ENCODE measurements at places on chromosomes 6 and 20. TPM values are rescaled to one million over a fixed set of nuclear protein-coding genes. Genes with fewer than 3 reads are reported as not detected.

PRR18 gene
- not detected for total RNA-seq

PAX1 gene
- total RNA-seq, result not detected

PACSIN1 gene
- total RNA-seq, result not detected

FAM184A gene
- total RNA-seq, result 1.8 TPM

DNAH8 gene
- total RNA-seq, result not detected

DNA sequence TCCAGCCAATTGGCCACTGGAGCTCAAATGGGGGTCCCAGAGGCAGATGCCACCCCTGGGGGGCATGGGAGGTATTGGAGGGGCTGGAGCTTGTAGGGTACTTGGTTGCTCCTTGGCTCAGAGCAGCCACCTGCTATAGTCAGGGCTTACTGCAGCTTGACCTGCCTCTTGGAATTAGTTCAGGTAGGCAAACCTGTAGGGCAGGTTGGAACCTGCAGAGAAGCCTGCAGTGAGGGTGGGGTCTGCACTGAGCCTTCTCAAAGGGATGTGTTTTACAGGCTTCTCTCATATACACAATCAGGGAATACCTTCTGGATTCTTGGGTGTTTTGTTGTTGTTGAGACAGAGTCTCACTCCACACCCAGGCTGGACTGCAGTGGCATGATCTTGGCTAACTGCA is 94.2 kb upstream of the MYL9 start:
- H3K36me3 ChIP-seq, result no peaks in the 10 kb centered on the region
- H3K27me3 ChIP-seq, result no peaks in the 10 kb centered on the region
- DNase-seq, result no peak

GRCh38 chr20:36501367-36502006 is 39.8 kb upstream of the MYL9 start:
- no peak overlapping the region for H3K27ac ChIP-seq
- no peak for DNase-seq
- H3K36me3 ChIP-seq, result no peaks in the 10 kb centered on the region
- H3K4me1 ChIP-seq, result no peaks in the 10 kb centered on the region
- H3K4me3 ChIP-seq, result no peak overlapping the region

DNA sequence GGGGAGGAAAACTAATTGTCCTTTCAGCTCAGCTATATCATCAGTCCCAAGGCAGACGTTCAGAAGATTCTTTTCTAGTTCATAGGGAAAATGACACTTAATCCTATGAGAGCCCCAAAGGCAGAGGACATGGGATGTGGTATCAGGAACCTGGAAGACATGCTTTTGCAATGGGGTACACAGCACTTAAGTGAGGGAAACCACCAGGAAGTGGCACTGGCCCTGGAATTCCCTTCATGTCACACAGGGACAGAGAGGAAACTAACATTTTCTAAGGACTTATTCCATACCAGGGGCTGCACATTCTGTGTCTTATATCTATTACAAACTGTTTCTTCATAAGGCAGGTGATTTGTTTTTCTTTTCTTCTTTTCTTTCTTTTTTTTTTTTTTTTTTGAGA is 28.2 kb downstream of the VPS52 start:
- H3K36me3 ChIP-seq, result no peaks in the 10 kb centered on the region
- H3K27ac ChIP-seq, result no peak overlapping the region
- H3K27me3 ChIP-seq, result no peaks in the 10 kb centered on the region
- no peaks in the 10 kb centered on the region for H3K4me1 ChIP-seq

GRCh38 chr20:3404402-3404801 is 3.1 kb downstream of the DNAAF9 start:
- no peak overlapping the region for H3K27ac ChIP-seq
- no peaks in the 10 kb centered on the region for H3K4me1 ChIP-seq
- no peaks in the 10 kb centered on the region for H3K36me3 ChIP-seq
- no peak for DNase-seq
- no peak overlapping the region for H3K4me3 ChIP-seq
- no peaks in the 10 kb centered on the region for H3K27me3 ChIP-seq

DNA sequence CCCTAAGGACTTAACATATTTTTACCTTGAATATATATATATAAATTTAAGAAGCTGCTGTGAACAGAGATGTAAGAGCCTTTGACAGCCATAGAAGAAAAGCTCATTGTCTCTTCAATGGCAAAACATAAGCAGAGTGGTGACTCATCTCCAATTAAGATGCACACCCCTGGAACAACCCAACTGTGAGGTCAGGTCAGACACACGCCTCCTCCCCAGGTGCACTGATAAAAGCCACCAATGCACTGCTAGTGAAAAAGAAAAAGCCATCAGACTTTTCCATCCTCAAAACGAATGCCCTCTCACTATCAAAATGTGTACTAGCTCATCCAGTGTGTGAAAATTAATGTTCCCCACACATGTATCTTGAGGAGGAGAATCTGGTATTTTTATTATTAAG is 100.1 kb downstream of the SMLR1 start:
- no peaks in the 10 kb centered on the region for H3K4me1 ChIP-seq
- no peak overlapping the region for H3K27ac ChIP-seq
- no peaks in the 10 kb centered on the region for H3K27me3 ChIP-seq
- no peak for DNase-seq
- H3K36me3 ChIP-seq, result no peaks in the 10 kb centered on the region

DNA sequence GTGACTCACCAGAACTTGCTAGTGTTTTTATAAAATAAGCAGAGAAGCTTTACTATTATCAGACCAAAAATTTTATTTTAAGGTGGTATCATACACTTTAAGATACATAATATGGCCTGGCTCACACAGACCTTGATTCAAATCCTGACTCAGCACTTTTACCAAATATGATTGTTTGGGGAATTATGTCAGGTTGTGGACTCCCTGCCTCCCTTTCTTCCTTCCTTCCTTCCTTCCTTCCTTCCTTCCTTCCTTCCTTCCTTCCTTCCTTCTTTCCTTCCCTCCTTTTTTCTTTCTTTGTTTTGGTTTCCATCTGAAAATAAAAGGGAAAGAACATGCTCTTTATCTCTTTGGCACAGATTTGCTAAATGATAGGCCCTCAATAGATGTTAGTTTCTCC is 186.0 kb upstream of the MMS22L start:
- H3K27me3 ChIP-seq, result no peaks in the 10 kb centered on the region
- H3K4me3 ChIP-seq, result no peak overlapping the region
- no peak overlapping the region for H3K27ac ChIP-seq
- H3K4me1 ChIP-seq, result no peaks in the 10 kb centered on the region
- no peak for DNase-seq

DNA sequence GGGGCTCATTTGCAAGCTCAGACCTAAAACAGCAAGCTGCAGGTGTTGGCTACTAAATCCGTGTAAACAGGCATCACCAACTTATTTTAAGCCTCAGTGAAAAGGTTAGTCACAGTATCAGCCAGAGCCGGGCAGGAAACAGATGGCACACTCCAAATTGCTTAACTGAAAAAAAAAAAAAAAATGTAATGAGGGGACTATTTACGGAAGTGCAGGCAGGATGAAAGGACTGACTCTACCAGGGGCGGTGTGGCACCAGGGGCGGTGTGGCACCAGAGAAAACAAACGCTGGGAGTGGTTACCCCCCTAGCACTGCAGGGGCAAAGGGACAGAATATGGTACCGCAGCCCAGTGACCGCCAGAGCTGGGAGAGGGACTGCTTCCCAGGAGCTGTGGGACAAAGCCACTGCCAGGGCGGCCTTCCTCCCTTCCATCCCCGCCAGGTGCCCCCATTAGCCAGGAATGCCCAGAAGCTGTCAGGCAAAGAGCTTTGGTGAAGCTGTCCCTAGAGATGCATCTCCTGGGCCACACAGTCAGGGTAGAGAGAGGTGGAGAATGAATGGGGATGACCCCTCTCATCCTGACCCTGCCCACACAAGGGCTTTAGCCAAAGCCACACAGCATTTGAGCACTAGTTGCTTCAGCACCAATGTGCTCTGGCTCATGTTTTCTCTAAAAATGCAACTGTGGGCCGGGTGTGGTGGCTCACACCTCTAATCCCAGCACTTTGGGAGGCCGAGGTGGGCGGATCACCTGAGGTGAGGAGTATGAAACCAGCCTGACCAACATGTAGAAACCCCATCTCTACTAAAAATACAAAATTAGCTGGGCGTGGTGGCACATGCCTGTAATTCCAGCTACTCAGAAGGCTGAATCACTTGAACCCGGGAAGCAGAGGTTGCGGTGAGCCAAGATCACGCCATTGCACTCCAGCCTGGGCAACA is 39.6 kb upstream of the GFOD1 start:
- H3K4me1 ChIP-seq, result no peaks in the 10 kb centered on the region
- H3K27me3 ChIP-seq, result no peaks in the 10 kb centered on the region
- peak; percentile 43 for DNase-seq
- H3K36me3 ChIP-seq, result no peaks in the 10 kb centered on the region

DNA sequence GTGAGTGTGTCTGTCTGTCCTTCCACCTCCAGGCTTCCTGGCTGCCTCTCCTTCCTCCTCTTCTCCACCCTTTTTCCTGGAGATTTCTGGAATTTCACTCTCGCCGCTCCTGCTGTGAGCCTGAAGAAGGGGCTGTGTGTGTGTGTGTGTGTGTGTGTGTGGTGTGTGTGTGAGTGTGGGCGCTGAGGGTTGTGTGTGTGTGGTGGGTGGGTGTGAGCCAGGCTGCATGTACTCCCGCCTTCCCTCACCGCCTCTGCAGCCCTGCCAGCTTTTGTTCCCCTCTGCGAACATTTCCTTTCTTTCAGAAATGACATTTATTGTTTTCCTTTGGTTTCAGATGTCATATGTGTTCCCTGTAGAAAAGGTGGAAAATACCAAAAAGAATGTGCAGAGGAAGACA is 76.0 kb downstream of the SRC start:
- H3K27me3 ChIP-seq, result no peaks in the 10 kb centered on the region
- DNase-seq, result no peak
- H3K4me3 ChIP-seq, result no peak overlapping the region

GRCh38 chr6:32074996-32075532 is 34.1 kb downstream of the TNXB start:
- H3K36me3 ChIP-seq, result no peaks in the 10 kb centered on the region
- H3K4me3 ChIP-seq, result no peak overlapping the region
- no peaks in the 10 kb centered on the region for H3K4me1 ChIP-seq

DNA sequence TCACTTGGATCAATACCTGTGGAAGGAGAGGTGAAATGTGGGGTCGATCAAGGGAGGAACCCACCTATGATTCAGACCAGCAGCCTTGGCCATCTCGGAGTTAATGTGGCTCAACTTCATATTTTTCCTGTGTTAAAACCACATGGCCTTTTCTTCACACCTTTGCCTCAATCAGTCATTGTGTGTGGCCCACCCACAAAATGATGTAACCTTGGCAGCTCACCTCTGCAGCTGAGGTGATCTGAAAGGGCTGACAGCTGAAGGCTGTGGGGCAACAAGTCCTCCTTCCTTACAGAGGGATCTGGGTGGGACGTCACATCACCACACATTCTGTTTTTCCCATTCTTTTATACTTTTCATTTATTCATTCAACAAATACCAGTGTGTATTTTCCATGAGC is 357.1 kb upstream of the HSF2 start:
- peak overlapping the region; percentile 70 for H3K27ac ChIP-seq
- H3K36me3 ChIP-seq, result no peaks in the 10 kb centered on the region
- DNase-seq, result no peak
- H3K27me3 ChIP-seq, result no peaks in the 10 kb centered on the region
- H3K4me3 ChIP-seq, result no peak overlapping the region
- no peaks in the 10 kb centered on the region for H3K4me1 ChIP-seq

GRCh38 chr6:19771753-19772336 is 65.3 kb upstream of the ID4 start:
- H3K27me3 ChIP-seq, result no peaks in the 10 kb centered on the region
- H3K27ac ChIP-seq, result no peak overlapping the region
- H3K4me1 ChIP-seq, result no peaks in the 10 kb centered on the region
- DNase-seq, result no peak

GRCh38 chr6:106094964-106095335 is 8.8 kb downstream of the PRDM1 start:
- DNase-seq, result no peak
- H3K4me1 ChIP-seq, result no peaks in the 10 kb centered on the region
- H3K27me3 ChIP-seq, result no peaks in the 10 kb centered on the region
- no peak overlapping the region for H3K27ac ChIP-seq
- H3K36me3 ChIP-seq, result no peaks in the 10 kb centered on the region

- H3K27ac ChIP-seq, result no peak overlapping the region
- DNase-seq, result no peak
- no peak overlapping the region for H3K4me3 ChIP-seq
- H3K4me1 ChIP-seq, result no peaks in the 10 kb centered on the region
- H3K27me3 ChIP-seq, result no peaks in the 10 kb centered on the region
- H3K36me3 ChIP-seq, result no peaks in the 10 kb centered on the region
Observed at GRCh38 chr6:29651413-29652197, 5.3 kb upstream of the MOG start.

GRCh38 chr20:7716286-7716972 is 223.8 kb downstream of the HAO1 start:
- DNase-seq, result no peak
- no peaks in the 10 kb centered on the region for H3K36me3 ChIP-seq
- no peaks in the 10 kb centered on the region for H3K4me1 ChIP-seq
- no peaks in the 10 kb centered on the region for H3K27me3 ChIP-seq

- DNase-seq, result no peak
- H3K4me1 ChIP-seq, result no peaks in the 10 kb centered on the region
- no peak overlapping the region for H3K4me3 ChIP-seq
- H3K36me3 ChIP-seq, result no peaks in the 10 kb centered on the region
- H3K27me3 ChIP-seq, result no peaks in the 10 kb centered on the region
- peak overlapping the region; percentile 22 for H3K27ac ChIP-seq
Observed at GRCh38 chr6:46052479-46052878, 36.8 kb upstream of the CLIC5 start.

DNA sequence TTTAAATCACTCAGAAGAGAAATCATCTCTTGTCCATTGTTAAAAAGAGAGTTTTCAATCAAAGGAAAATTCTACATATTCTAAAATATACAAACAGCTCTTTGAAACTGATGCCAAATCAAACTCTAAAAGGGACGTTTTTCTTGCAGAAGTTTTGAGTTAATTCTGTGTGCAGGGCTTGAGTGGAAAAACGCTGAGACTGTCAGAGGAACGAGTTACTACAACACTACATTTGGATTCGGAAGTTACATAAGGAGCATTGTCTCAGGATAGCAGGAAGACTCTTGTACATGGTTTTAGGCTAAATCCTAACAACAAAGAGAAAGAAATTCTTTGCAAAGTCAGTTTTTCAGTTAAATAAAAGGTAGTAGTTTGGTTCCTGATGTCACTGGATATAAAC is 155.7 kb upstream of the SUPT3H start:
- H3K27me3 ChIP-seq, result no peaks in the 10 kb centered on the region
- DNase-seq, result no peak
- no peak overlapping the region for H3K4me3 ChIP-seq
- H3K27ac ChIP-seq, result no peak overlapping the region
- no peaks in the 10 kb centered on the region for H3K36me3 ChIP-seq

- H3K36me3 ChIP-seq, result no peaks in the 10 kb centered on the region
- no peak overlapping the region for H3K27ac ChIP-seq
- H3K27me3 ChIP-seq, result no peaks in the 10 kb centered on the region
- no peaks in the 10 kb centered on the region for H3K4me1 ChIP-seq
- no peak overlapping the region for H3K4me3 ChIP-seq
- DNase-seq, result no peak
Observed at GRCh38 chr20:54266844-54267243, 59.0 kb downstream of the PFDN4 start.

GRCh38 chr20:57140416-57140965 is 126.0 kb downstream of the BMP7 start:
- no peak overlapping the region for H3K4me3 ChIP-seq
- no peak for DNase-seq
- no peak overlapping the region for H3K27ac ChIP-seq
- H3K4me1 ChIP-seq, result no peaks in the 10 kb centered on the region
- H3K27me3 ChIP-seq, result no peaks in the 10 kb centered on the region
- no peaks in the 10 kb centered on the region for H3K36me3 ChIP-seq
